ENCODE measurements at places on chromosomes 1 and 21.
A peak's percentile ranks its signal among the peaks of the same experiment; 100 is the strongest.

GRCh38 chr1:218775501-218776021, 398.1 kb upstream of the LYPLAL1 start:
- no peak for DNase-seq

GRCh38 chr21:29667651-29668050, 272.1 kb downstream of the GRIK1 start:
- no peak for DNase-seq

- DNase-seq, result peak; percentile 24
Observed at GRCh38 chr1:107750364-107750959, 214.5 kb downstream of the VAV3 start.

- DNase-seq, result peak; percentile 2
Observed at GRCh38 chr1:233244183-233244582, 51.3 kb downstream of the PCNX2 start.

DNA sequence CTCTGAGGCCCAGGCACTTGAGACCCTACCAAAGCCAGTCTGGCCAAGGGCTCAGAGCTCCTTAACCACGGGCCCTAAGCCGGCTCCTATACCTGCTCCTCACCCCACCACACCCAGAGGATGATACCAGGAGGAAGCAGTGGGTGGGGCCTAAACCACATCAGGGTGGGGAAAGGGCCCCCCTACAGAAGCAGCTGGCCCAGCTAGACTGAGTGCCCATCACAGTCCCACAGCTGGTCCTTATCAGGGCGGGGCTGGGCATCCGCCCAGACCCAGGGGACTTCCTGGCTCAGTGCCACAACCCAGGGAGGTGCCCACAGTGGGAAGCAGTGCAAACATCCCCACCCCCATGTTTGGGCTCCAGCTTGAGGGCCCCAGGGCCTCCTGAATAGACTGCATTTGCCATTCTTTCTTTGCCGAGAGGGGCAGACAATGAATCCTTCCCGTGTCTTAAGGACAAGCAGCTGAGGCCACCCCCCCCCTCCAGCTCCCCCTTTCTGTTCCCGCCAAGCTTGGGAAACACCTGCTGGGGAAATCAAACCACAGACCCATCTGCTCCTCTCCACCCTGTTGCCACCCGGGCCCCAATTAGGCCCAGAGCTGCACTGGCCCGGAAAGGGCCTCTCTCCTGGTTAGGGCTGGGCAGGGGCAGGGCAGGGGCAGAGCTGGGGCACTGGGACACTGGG, 6.2 kb downstream of the E2F2 start:
- no peak for DNase-seq

DNA sequence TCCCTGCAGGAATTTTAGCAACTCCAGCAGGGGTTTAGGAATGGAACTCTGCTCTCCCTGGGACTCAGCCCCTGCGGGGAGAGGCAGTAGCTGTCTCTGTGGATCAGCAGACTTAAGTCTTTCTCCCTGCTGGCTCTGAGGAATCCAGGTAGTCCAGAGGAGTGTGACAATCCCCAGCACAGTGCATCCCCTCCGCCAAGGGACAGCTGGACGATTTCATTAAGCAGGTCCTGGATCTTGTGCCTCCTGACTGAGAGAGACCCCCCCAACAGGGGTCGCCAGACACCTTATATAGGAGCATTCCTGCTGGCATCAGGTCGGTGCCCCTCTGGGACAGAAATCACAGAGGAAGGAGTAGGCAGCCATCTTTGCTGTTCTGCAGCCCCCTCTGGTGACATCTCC, 30.6 kb downstream of the AKT3 start:
- DNase-seq, result no peak

- no peak for DNase-seq
Observed at GRCh38 chr1:55311057-55311641, 96.0 kb upstream of the USP24 start.

DNA sequence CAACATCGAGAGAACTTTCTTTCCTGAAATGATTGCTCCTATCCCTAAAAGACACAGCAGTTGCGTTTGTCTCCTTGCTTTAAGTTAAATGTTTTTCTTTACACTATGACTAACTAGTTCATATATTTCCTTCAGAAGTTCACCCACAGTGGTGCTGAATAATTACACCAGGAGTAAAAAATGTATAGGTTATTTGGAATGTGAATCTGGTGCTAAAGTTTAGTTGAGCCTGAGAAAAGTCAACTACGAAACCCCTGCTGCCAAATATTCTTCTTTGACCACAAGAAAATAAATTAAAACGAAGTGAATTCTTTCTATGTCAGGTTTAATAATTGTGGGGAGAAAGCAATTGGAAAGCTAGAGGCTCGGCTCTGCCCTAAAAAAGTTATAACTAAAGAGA, 52.8 kb downstream of the C4BPA start:
- no peak for DNase-seq

DNA sequence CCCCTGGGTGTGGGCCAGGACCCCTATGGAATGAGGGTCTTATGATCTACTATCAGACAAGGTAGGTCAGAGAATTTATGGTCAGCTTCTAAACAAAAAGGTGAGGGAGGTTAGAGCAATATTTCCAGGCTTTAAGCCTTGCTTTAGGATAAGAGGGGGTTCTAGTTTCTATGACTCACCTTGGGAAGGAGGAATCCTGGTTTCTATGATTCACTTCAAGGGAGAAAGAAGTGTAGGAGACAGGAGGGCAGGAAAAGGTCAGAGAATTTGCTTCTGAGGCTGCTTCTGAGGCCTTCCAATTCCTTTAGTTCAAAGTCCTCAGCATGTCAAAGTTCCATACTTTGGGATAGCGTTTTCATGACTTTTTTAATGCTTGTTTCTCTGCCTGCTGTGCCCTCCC, 35.2 kb downstream of the RGL1 start:
- peak; percentile 4 for DNase-seq

DNA sequence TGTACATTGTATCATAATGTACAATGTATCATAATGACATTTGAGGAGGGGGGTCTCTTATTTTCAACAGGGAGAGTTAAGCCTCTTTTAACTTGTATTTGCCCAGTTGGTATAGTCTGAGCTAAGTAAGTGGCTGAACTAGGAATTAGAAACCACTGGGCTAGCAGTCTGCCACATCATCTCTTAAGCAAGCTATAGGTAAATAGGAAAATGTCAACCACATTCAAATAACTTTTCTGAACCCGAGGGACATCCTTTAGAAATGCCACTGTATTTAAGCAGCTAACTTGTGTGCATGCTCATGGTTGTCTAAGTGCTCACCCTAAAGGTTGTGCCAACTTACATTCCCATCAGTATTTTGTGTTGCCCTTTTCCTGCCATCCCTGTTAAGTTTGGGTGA, 35.5 kb upstream of the ASB17 start:
- DNase-seq, result no peak

DNA sequence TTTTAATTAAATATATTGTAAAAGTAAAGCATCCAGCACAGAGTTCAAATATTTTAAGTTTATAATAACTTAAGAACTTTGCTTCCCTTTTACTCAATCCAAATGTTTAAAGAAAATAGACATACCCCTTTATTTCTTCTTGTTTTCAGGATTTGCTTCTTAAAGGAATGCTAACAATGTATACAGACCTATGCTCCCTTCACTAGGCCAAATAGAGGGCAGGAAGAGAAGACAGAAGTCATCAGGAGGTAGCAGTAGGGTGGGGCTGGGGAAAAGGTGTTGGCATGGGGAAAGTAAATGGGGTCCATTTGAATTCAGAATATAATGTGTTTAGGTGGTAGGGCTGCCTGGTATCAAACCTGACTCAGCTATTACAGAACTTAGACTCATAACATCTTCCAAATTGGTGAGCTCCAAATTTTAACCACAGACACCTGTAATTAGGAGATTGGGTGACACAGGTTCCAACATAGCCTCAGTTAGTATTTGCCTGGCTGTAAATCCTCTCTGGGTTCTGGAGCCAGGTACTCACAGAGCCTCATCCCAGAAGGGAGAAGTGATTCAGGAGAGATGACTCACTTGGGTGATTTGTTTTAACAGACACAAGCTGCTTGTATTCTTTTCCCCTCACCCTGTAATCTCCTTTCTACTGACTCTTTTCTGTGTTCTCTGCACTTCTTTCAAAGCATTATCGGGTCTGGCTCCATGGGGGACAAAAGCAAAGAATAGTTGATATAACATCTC, 60.1 kb upstream of the DUSP10 start:
- no peak for DNase-seq

DNA sequence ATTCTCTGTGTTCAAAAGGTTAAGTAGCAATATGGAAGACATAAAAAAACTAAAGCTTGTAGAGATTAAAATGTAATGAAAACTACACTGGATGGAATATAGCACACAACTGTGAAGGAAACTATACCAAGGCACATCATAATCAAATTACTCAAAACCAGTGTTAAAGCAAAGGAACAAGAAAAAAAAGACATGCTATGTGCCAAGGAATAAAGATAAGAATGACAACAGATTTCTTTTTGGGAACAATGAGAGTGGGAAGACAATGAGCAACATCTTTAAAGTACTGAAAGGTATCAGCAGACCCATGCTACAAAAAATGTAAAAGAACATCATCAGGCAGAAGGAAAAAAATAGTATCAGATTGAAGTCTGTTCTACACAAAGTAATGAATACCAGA, 157.8 kb downstream of the VPS13D start:
- peak; percentile 16 for DNase-seq

- no peak for DNase-seq
Observed at GRCh38 chr1:182643699-182644098, 39.5 kb upstream of the RGS16 start.

DNA sequence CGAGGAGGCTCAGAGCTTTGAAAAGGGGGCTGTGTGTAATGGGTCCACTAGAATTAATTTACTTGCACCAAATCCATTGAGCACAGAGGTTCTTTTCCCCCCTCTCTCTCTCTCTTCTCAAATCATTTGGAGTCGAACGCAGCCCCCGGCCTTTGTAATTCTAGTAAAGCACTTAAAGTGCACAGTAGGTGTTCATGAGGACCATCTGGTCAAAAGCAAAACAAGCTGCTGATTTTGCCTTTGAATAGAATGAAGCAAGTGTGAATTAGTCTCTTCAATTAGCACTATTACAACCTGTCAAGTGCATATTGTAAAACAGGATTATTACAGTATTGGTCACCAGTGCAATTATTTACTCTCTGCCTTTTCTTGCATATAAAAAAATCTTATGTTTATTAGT, 259.9 kb downstream of the FAF1 start:
- no peak for DNase-seq

DNA sequence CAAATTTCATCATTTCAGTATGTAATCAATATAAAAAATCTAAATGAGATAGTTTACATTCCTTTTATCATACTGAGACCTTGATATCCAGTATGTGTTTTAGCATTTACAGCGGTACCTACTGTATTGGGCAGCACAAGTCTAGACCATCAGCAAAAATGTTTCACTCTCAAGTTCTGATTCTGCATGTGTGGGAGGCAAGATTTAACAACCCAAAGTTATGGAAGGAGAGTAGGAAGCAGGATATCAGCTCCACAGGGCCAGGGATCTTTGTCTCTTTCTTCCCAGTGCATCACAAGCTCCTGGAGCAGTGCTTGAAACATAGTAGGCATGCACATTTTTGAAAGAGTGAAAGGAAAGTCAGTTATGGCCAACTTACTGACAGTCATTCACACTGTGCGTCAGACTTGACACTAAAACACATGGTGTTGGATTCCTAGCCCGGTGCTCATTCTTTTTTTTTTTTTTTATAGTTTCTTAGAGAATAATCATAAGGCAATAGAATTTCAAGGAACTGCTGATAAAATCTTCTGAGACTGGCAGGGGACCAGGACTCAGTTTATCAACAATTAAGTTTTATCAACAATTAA, 6.1 kb downstream of the TENT5C start:
- no peak for DNase-seq

DNA sequence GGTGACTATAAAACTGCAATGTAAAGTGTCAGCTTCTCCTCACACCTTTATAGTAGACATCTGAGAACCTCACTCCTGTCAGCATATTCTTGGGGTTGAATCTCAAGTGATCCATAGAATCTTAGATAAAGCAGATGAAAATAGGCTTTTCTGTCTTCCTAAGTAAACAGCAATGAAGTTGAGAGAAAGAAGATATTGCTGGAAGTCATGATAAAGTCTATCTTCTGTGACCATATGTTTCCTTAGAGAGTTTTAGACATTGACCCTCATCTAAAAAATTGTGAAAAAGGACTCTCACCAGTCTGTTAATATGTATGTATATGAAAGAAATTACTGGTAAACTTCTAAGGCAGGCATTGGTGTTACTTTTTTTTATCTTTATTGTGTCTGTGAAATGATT, 66.8 kb downstream of the LIPI start:
- DNase-seq, result no peak

DNA sequence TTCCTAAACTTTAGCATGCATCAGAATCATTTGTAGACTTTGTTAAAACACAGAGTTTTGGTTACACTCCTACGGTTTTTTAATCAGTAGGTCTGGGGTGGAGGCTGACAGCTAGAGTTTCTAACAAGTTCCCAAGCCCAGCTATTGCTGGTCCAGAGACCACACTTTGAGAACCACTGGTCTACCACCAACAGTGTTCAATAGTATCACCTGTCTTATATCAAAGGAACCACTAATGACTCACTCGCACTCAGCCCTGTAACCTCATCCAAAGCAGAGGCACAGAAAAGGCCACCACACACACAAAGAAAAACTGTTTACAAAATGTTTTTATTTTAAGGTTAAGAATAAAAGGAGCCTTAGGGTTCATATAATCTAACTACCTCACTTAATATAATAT, 68.7 kb downstream of the HIVEP3 start:
- no peak for DNase-seq

DNA sequence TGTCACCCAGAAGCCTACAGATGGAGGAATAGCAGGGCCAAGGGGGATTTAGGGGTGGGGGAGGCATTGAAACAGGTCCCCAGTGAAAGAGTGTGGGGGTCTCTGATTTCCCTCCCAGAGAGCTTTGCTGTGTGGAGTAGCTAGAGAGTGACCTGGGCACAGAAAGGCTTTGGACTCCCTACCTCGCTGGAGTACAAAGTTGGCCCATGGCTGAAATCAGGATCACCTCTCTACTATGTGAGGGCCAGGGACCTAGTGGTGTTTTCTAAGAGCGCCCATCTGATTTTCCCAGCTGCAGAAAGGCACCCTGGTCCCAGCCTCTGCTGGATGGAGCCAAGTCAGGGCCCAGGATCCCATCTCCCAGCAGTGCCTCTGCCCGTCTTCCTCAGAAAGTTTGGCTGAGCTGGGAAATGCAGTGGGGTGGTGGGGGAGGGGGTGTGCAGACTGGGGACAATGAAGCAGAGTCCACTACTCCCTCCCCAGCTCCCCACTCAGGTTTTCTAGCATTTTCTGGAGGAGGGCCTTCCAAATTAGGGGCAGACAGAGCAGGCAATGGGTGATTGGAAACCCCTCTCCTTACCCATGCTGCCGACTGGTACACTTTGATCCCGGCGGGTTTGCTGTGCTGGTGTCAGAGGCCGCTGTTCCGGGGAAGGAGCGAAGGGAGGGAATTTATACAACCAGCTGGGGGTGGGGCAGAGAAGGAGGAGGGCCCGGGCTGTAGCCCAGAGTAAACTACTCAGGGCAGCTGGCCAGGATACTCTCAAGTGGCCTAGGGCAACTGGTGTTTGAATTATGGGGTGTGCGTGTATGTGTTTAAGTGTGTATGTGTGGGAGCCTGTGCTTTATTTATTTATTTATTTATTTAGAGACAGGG, at the start of gene SELENBP1:
SELENBP1 (minus strand) TSS at position 648 of the 877 bp plus-strand sequence; CDS start at position 584, 64 bp downstream.
- no peak for DNase-seq
